SK-N-SH (cell line): ENCODE measurements at places on chromosomes 6 and 20. TPM values are rescaled to one million over a fixed set of nuclear protein-coding genes. Genes with fewer than 3 reads are reported as not detected.

- no peaks in the 10 kb centered on the region for H3K27me3 ChIP-seq
- no peaks in the 10 kb centered on the region for H3K36me3 ChIP-seq
- no peak overlapping the region for H3K4me3 ChIP-seq
- no peak overlapping the region for H3K27ac ChIP-seq
These were observed 620.9 kb downstream of the PHF3 start for GRCh38 chr6:64256483-64256882.

The SRF gene
- 31.7 and 33.8 TPM in 2 replicates for polyA plus RNA-seq

The TGM3 gene
- polyA plus RNA-seq = not detected in 2 replicates

- peaks cover 9% of the 10 kb centered on the region for H3K4me1 ChIP-seq
- peak; percentile 44 for DNase-seq
- no peak overlapping the region for H3K4me3 ChIP-seq
- peaks cover 4% of the 10 kb centered on the region for H3K36me3 ChIP-seq
- H3K27me3 ChIP-seq = no peaks in the 10 kb centered on the region
These were observed 46.4 kb upstream of the LAMP5 start for GRCh38 chr20:9467995-9468394.

DNA sequence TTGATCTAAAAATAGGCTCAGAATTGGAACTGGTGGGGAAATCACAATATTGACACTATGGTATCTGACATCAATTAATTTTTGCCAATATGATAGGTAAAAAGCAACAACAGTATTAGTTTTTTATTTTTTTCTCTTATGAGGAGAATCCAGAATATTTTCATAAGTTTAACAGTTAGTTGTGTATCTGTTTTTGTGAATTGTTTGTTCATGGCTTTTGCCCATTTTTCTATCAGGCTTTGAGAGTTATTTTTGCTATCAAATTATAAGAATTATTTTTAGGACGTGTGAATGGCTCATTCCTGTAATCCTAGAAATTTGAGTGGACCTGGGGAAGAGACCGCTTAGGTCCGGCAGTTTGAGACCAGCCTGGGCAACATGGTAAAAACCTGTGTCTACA lies 608.6 kb upstream of the ADGRB3 start:
- no peak overlapping the region for H3K4me3 ChIP-seq
- no peak overlapping the region for H3K27ac ChIP-seq
- no peak for DNase-seq
- no peaks in the 10 kb centered on the region for H3K4me1 ChIP-seq
- no peaks in the 10 kb centered on the region for H3K36me3 ChIP-seq

DNA sequence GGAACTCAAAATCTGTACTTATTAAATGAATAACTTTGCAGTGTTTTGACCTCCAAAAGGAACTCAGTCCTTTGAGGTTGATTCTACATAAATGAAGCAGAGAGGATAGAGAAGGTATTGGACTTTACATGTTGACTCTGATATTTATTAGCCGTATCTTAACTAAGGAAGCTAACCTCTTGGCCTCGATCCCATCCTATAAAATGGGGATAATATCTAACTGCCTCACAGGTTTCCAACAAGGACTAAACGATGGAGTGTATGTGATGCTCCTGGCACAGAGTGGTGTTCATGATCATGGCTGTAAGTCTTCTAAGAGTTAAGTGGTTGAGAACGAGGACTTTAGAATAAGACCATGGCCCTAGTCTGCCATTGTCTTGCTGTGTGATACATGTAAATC lies 24.2 kb upstream of the MAP3K4 start:
- H3K27ac ChIP-seq = no peak overlapping the region
- H3K36me3 ChIP-seq = no peaks in the 10 kb centered on the region
- H3K27me3 ChIP-seq = no peaks in the 10 kb centered on the region; the same call in 1 of the 2 replicates
- H3K4me3 ChIP-seq = no peak overlapping the region
- no peaks in the 10 kb centered on the region for H3K4me1 ChIP-seq
- no peak for DNase-seq

The PRR18 gene
- 0.02 TPM in 1 of 2 replicates, not detected in the other for polyA plus RNA-seq

The SMLR1 gene
- polyA plus RNA-seq = 0.03 TPM in 1 of 2 replicates, not detected in the other

GRCh38 chr6:3001773-3002293 lies 2.1 kb downstream of the NQO2 start:
- no peak overlapping the region for H3K27ac ChIP-seq
- no peaks in the 10 kb centered on the region for H3K27me3 ChIP-seq
- no peak for DNase-seq
- H3K4me3 ChIP-seq = no peak overlapping the region
- H3K36me3 ChIP-seq = no peaks in the 10 kb centered on the region; the same call in 1 of the 2 replicates
- H3K4me1 ChIP-seq = no peaks in the 10 kb centered on the region

- peaks cover 29% of the 10 kb centered on the region for H3K27me3 ChIP-seq
- no peak overlapping the region for H3K27ac ChIP-seq
- H3K4me3 ChIP-seq = peak overlapping the region; percentile 56
- H3K4me1 ChIP-seq = no peaks in the 10 kb centered on the region
- no peak for DNase-seq
- no peaks in the 10 kb centered on the region for H3K36me3 ChIP-seq
These were observed 165.0 kb downstream of the TRIM27 start for GRCh38 chr6:28758818-28759235.

The FUT9 gene
- polyA plus RNA-seq = under 0.01 and 0.02 TPM in 2 replicates

GRCh38 chr6:147007441-147007840 lies 196.8 kb upstream of the STXBP5 start:
- H3K27me3 ChIP-seq = no peaks in the 10 kb centered on the region
- H3K36me3 ChIP-seq = no peaks in the 10 kb centered on the region
- H3K4me3 ChIP-seq = no peak overlapping the region
- H3K4me1 ChIP-seq = no peaks in the 10 kb centered on the region
- no peak for DNase-seq
- no peak overlapping the region for H3K27ac ChIP-seq

The BNIP5 gene
- not detected in 2 replicates for polyA plus RNA-seq

GRCh38 chr20:63379296-63379695 lies 18.1 kb upstream of the CHRNA4 start:
- H3K27ac ChIP-seq = no peak overlapping the region
- no peaks in the 10 kb centered on the region for H3K27me3 ChIP-seq

GRCh38 chr20:35238735-35239134 lies 12.2 kb downstream of the MMP24 start:
- no peaks in the 10 kb centered on the region for H3K4me1 ChIP-seq
- no peaks in the 10 kb centered on the region for H3K36me3 ChIP-seq
- no peak overlapping the region for H3K27ac ChIP-seq
- DNase-seq = no peak

The OLIG3 gene
- polyA plus RNA-seq = not detected in 2 replicates

DNA sequence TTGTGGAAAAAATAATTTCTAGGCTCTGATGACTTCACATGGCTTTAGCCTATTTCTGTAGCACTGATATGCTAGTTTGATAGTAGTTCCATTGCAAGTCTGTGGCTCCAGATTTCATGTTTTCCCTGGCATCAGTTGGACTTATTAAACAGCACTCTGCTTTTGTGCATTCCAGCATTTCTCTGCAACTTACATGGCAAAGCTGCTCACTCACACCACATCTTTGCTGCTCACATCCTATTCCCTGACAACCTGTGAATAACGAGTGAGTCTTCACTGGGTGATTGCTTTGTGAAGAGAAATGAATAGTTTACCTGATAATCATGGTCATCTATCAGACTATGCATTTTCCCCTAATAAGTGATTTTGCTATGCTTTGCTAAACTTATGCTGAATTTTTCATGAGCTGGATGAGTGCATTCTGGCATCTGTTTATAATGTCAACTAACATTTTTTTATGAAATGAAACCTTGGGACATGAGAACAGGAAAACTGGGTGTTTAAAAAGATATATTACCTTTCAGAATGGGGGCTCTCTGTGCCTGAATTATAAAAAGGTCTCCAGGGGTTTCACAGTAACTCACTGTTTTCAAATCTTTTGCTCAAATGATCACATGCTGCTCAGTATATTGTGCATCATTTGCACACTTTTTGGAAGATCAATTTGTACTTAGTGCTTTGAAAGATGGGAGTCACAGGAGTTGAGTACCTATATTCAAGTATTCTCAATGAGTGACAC lies 301.8 kb downstream of the TBC1D32 start:
- DNase-seq = no peak
- H3K27ac ChIP-seq = no peak overlapping the region
- no peaks in the 10 kb centered on the region for H3K27me3 ChIP-seq
- H3K4me3 ChIP-seq = no peak overlapping the region
- no peaks in the 10 kb centered on the region for H3K36me3 ChIP-seq
- H3K4me1 ChIP-seq = no peaks in the 10 kb centered on the region

DNA sequence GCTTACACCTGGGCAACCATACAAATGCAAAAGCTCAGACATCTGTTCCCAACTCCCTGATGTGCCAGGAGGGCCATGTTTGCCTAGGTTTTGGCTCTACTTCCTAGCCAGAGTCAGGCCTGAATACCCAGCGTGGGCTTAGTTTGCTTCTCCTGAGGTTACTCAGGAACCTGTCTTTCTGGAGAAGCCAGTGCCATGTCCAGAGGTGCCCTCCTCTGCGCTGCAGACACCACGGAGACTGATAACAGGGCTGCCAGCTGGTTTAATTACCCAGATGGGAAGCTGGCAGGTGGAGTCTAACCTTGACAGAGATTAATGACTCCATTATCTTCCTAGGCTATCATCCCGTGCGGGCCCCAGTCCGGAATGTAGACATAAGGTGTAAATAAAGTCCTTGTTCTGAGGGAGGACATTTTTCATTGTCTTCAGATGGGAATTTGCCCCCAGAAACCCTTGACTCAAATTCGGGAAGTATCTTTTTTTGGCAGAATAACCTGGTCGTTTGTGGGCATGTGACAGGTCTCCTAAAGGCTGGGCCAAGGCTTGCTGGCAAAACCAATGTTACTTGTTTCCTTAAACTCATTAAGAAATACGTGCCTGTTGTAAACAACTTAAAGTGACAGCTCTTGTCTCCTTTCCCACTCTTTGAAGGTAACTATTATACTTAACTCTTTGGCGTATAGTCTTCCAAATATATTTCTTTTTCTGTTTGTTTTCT lies 29.2 kb upstream of the ZNFX1 start:
- no peak overlapping the region for H3K27ac ChIP-seq
- H3K36me3 ChIP-seq = no peaks in the 10 kb centered on the region
- no peak overlapping the region for H3K4me3 ChIP-seq
- no peaks in the 10 kb centered on the region for H3K27me3 ChIP-seq
